Sciatic nerve (tissue), 2 donors: ENCODE measurements at places on chromosomes 6 and 20.

DNA sequence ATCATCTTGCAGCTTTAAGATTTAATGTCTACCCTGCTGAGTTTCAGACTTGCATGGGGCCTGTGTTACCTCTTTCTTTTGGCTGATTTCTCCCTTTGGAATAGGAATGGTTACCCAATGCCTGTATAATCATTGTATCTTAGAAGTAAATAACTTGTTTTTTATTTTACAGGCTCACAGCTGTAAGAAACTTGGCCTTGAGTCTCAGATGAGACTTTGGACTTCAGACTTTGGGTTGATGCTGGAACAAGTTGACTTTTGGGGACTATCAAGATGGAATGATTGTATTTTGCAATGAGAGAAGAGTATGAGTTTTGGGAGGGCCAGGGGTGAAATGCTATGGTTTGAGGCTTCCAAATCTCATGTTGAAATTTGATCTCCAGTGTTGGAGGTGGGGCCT lies 34.9 kb upstream of the CAP2 start:
- DNase-seq, result no peak

DNA sequence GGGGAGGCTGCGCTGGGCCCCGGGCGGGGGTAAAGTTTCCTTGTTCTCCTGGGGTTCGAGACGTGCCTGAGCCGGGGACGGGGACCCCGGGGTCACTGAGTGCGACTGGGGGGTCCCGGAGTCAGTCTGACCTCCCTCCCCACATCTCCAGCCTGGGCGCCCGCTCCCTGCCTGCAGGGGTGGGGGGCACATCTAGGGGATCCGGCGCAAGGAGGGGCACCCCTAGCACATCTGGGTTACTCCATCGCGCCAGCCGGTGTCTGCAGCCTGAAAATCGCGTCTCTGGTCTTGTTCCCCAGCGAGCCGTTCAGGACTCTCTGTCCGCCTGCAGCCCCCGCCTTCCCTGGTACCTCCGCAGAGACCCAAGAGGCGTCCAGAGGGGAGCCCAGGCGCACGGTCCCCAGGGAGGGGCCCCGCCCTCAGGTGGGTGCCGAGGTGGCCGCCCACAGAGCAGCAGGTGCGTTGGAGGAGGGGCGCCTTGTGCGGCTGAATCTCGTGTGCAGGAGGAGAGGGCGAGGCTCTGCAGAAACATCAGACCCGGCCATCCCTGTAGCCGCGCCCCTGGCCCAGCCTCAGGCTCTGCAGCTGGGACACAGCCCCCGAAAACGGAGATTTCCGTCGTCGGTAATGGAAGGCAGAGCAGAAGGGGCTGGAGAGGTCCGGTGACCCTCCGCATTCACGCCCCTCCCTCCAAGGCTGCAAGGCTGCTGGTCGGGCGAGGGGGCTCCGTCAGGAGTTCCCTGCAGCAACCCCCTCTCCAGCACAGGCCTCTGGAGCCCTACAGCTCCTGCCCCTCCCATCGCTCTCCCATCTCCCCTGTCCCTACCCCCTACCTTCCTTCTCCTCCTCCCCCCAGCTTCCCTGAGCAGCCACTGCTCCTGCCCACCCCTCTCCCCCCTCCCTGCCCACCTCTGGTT lies 628 bp upstream of the CHRNA4 start:
- no peak for DNase-seq

DNA sequence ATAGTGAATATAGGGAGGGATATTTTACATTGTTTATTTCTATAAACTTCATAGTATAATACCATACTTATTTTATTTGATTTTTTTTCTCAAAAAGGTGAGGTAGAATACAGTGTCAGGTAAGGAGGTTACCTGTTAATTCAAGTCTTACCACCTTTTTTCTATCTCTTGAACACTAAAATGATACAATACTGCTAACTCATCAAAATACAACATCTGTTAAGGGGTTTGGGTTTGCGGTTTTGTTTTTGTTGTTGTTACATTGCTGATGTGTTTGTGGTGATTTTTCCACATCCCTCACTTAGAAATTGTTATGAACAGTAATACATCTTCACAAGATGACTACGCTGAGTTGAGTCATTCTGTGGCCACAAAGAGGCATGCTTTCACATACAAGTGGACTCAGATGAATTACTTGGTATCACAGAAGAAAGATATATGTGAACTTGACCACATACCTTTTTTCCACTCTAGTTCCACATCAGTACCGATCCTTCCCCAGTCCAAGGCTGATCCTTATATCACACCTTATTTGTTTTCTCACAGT lies 139.4 kb upstream of the ID4 start:
- no peak for DNase-seq

GRCh38 chr20:5033566-5033965 lies 32.3 kb upstream of the SLC23A2 start:
- DNase-seq, result no peak

DNA sequence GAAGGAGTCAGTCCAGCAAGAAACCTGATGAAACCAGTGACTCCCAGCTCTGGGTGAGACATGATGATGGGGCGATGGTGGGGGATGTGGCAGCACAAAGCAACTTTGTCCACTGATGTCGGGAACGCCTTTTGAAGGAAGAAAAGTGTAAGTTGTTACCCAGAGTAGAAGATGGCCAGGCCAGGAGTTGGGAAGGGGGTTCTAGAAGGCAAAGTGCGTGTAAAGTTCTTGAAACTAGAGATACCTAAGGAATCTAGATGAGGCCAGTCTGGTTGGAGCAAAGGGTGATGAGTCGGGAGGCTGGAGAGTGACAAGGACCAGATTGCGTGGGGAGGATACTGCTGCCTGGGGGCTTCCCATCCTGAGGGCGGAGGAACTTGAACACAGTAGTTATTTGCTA lies 117.0 kb downstream of the PHACTR3 start:
- DNase-seq, result no peak

- DNase-seq, result no peak
Measured at GRCh38 chr6:136077834-136078576, 172.1 kb downstream of the MTFR2 start.

- DNase-seq, result no peak
Measured at GRCh38 chr6:21228411-21228810, 365.1 kb upstream of the SOX4 start.

- DNase-seq, result no peak
Measured at GRCh38 chr6:106272287-106272686, 53.3 kb downstream of the ATG5 start.

GRCh38 chr6:154591234-154591633 lies 80.7 kb upstream of the CNKSR3 start:
- DNase-seq, result no peak

DNA sequence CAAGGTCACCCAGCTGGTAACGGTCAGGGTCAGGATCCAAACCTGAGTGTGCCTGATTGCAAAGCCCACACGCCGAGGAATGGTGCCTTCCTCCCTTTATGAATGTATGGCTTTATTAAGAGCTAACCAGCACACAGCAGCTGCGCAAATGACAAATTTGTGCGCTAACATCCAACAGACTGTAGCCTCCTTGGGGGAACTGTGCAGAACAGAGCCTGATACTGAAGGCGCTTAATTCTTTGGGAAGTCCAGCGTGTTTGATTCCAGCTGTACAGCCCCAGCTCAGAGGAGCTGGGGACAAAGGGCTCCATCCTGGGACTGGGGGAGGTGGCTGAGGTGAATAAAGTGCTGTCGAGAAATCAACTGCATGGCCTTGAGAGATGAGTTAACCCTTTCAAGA lies 75.7 kb upstream of the JARID2 start:
- DNase-seq, result no peak

GRCh38 chr20:44747166-44748004 lies 1.7 kb downstream of the KCNK15 start:
- peak; percentile 86 for DNase-seq

DNA sequence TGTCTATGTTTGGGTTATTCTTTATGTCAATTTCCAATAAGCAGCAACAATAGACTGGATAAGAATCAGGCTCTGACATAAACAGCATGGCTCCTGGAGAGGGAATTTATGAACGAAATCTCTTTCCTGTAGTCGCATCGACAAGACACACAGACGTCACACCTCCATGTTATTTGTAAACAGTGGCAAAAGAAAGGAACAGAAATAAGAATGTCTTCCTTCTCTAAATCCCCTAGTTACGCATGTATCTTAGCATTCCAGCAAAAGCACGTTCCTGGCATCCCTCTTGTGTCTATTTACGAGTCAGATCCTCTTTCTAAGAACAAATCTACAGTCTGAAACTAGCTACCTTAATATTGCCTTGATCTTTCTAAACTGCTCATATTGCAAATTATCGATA lies 559.1 kb upstream of the JAG1 start:
- no peak for DNase-seq

GRCh38 chr20:20606050-20606449 lies 106.4 kb downstream of the RALGAPA2 start:
- DNase-seq, result no peak

- no peak for DNase-seq
Measured at GRCh38 chr6:52365866-52366540, 4.1 kb downstream of the PAQR8 start.

- no peak for DNase-seq
Measured at GRCh38 chr6:81942067-81942370, 189.5 kb upstream of the TENT5A start.

DNA sequence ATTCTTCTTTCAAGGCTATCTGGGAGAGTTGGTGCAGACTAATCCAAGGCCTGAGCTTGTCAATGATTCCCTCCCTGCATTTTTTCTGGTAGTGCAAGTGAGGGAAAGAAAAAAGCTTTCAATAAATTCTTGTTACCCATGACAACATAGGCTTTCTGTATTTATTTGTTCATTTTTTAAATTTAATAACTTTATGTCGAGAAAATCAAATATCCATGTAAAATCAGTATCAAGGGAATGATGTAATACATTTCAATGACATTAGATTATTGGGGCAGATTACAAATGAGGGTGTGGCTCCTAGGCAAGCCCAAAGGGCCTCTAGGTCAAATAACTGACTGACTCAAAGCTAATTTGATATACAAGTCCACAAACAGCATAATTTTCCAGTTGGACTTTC lies 104.0 kb downstream of the GJA1 start:
- no peak for DNase-seq
